ENCODE measurements at places on chromosomes 12 and 14.

GRCh38 chr14:69392481-69392880 is 5.6 kb downstream of the ERH start:
- no peak for DNase-seq

- no peak for DNase-seq
Observed at GRCh38 chr12:103456006-103456405, 39.8 kb downstream of the C12orf42 start.

DNA sequence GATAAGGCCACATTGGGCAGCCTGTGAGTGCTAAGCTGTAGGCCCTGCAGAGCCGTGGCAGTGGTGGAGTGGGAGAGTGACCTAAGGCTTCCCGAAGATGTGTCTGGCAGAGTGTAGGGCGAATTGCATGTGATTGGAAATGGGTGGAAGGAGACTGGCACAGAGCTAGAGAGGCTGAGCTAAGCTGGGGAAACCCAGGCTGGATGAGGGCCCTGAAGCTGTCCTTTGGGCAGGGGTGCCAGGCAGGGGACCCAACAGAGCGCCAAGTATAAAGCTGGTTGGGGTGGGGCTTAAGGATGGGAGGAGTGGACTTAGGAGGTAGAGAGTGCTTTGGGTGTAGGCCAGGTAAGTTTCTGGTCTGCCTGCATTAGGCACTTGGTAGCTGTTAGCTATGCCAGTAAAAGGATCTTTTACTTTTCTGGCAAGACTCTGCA is 47.9 kb downstream of the WDR20 start:
- DNase-seq: no peak

DNA sequence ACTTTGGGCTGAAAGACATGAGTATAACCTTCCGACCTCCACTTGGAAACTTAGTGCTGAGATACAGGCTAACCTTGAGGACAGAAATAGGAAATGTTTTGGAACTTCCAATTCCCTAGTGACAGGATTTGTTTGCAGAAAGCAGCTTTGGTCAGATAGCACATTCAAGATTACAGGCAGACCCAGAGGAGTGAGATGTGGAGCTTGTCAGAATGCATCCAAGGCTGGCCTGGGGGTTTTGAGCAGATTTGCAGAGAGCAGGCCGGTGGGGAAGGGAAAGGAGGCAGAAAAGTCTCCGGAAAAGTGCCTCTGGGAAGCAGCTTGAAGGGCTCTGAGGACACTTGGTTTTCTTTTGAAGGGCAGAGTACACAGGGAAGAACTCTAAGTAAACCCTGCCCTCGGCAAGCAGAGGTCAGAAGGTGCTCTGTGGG is 180.3 kb downstream of the ETV6 start:
- DNase-seq: no peak

DNA sequence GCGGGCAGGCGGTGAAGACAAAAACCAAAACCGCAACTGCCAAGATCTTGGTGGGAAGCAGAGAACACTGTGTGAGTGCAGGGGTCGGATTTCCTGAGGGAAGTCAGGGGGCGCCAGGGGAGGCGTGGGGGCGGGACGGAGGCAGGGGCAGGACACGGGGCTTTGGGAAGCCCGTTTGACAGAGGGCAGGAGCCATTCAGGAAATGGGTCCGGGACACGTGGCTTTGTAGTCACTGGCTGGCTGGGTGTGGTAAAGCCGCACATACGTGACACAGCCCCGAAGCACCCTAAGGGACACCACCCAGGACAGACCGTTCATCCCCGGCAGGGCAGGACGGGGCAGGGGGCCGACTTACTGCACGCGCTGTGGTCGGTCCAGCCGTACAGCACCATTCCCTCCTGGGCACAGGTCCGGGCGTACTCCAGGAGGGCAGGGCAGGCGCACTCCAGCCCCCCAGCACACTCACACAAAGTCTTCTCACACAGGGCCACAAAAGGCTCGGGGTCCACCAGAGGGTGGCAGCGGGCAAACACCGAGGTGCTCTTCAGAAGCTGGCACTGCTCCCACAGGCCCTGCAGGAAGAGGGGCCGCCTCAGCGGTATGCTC is 49.4 kb downstream of the VWF start:
- no peak for DNase-seq

DNA sequence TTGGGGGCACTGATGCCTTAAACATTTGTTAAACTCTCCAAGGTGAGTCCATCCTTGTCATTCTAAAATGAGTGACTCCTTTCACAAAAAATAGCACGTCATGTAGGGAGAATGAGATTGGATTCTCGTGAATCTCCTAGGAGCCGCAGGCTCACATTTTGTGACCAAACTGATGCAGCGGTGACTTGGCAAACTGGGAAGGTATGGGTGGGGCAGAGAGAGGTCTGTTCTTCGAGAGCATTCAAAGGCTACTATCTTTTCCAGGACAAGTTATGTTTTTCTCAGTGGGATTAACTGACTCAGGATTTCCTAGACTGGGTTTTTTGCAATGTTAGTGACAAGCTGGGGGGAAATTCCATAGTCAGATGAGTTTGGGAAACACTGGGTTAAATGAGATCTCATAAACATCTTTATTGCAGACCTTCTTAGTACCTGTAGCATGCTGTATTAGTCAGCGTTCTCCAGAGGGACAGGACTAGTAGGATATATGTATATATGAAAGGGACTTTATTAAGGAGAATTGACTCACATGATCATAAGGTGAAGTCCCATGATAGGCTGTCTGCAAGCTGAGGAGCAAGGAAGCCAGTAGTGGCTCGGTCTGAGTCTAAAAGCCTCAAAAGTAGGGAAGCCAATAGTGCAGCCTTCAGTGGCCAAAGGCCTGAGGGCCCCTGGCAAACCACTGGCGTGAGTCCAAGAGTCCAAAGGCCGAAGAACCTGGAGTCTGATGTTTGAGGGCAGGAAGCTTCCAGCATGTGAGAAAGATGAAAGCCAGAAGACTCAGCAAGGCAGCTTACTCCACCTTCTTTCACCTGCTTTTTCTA is 61.0 kb downstream of the FOXN4 start:
- DNase-seq: no peak

GRCh38 chr12:118175823-118176447 is 40.0 kb downstream of the PEBP1 start:
- DNase-seq: no peak

DNA sequence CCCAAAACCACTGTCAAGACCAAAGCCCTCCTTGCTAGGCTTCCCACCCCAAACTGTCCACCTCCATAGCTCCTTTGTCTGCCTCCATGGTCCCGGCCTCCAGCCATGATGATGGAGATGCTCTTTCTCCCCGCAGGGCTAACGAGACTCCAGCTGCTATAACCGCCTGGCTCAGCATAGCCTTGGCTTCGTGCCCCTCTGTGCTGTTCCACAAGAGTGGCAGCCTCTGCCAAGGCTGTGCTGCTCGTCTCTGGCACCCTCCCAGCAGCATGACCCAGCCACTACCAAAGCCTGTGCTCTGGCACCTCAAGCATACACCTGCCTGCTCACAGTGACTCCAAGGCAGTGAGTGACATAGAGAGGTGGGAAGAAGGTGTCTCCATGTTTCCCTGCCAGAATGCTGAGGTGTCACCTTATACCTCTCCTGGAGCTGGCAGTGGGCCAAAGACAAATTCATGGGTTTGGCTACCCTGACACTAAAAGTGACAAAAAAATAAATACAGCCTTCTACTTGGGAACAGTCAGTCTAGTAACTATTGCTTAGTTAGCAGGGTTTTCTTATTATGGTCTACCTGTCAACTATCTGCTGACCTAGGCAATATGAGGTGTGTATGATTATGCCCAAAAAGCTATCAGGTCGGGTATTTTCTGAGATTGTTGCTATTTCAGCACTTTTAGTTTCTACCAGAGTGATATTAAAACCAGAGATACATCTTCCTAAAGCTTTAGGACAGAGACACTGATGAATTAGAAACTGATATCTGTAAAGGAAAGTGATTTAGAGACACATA is 16.1 kb upstream of the KRT73 start:
- no peak for DNase-seq
